ENCODE measurements at places on chromosomes 11 and 22. TPM values are rescaled to one million over a fixed set of nuclear protein-coding genes. Genes with fewer than 3 reads are reported as not detected.

DRAP1 gene
- 122 TPM for total RNA-seq

MMP26 gene
- not detected for total RNA-seq

FAM227A gene
- 0.90 TPM for total RNA-seq

RAG1 gene
- total RNA-seq = 0.54 TPM

KRTAP5-1 gene
- total RNA-seq = not detected

C11orf42 gene
- not detected for total RNA-seq

PKDREJ gene
- not detected for total RNA-seq

SCGB1A1 gene
- total RNA-seq = not detected

GSTT2B gene
- total RNA-seq = 0.97 TPM

ENTHD1 gene
- total RNA-seq = not detected

SULT4A1 gene
- 1.3 TPM for total RNA-seq

ATP5MG gene
- total RNA-seq = 40.3 TPM

BAIAP2L2 gene
- 2.4 TPM for total RNA-seq

OR8B4 gene
- total RNA-seq = not detected

TPCN2 gene
- 6.0 TPM for total RNA-seq

SYT13 gene
- not detected for total RNA-seq

SMIM35 gene
- not detected for total RNA-seq

MYO7A gene
- 0.16 TPM for total RNA-seq

POLR2F gene
- total RNA-seq = 75.5 TPM

BDNF gene
- 4.3 TPM for total RNA-seq

OR52A1 gene
- total RNA-seq = not detected

OR51A2 gene
- not detected for total RNA-seq

TMEM132A gene
- 17.9 TPM for total RNA-seq

MMP11 gene
- total RNA-seq = 6.8 TPM

NXPE2 gene
- not detected for total RNA-seq

NDUFS3 gene
- 53.8 TPM for total RNA-seq

VSIG2 gene
- total RNA-seq = not detected

APLNR gene
- 0.65 TPM for total RNA-seq

FGF3 gene
- not detected for total RNA-seq

MS4A3 gene
- not detected for total RNA-seq

POU2F3 gene
- total RNA-seq = not detected

ZNF215 gene
- 3.1 TPM for total RNA-seq

HOATZ gene
- not detected for total RNA-seq

MRGPRF gene
- total RNA-seq = 4.9 TPM

DERL3 gene
- under 0.01 TPM for total RNA-seq

PANX2 gene
- total RNA-seq = 0.65 TPM

RBMXL2 gene
- not detected for total RNA-seq

MB gene
- not detected for total RNA-seq

HIC2 gene
- total RNA-seq = 3.4 TPM

OR51I1 gene
- total RNA-seq = not detected

MMP3 gene
- total RNA-seq = not detected

MMP12 gene
- not detected for total RNA-seq
